ENCODE measurements at places on chromosomes 12 and 14.

GRCh38 chr12:51511546-51512260 is 79.3 kb upstream of the SCN8A start:
- no peak for DNase-seq

DNA sequence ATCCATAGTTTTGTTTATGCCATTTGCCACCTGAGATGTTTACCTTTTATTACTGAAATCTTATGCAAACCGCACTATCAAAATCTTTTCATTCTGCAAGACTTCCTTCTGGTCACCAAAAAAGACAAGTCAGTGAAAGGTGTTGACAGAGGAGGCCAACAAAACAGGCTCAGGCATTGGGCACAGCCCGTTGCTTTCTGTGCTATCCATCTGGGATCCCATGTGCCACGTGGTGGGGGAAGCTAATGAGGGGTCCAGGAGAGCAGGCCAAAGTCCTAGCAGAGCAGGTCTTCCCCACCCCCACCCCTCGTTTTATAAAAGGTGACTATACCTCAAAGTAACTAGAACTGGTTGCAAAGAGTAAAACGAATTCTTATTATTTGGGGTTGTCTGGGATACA is 1.2 kb downstream of the ALDH1L2 start:
- DNase-seq, result no peak

GRCh38 chr12:8823565-8824300 is 1.3 kb downstream of the A2ML1 start:
- DNase-seq, result no peak

- DNase-seq, result no peak
These were observed 122.0 kb downstream of the AKAP6 start for GRCh38 chr14:32450919-32451675.

- no peak for DNase-seq
These were observed 92.2 kb upstream of the ATF7IP start for GRCh38 chr12:14272956-14273912.

- no peak for DNase-seq
These were observed 743 bp downstream of the NDUFA12 start for GRCh38 chr12:95002754-95003153.

DNA sequence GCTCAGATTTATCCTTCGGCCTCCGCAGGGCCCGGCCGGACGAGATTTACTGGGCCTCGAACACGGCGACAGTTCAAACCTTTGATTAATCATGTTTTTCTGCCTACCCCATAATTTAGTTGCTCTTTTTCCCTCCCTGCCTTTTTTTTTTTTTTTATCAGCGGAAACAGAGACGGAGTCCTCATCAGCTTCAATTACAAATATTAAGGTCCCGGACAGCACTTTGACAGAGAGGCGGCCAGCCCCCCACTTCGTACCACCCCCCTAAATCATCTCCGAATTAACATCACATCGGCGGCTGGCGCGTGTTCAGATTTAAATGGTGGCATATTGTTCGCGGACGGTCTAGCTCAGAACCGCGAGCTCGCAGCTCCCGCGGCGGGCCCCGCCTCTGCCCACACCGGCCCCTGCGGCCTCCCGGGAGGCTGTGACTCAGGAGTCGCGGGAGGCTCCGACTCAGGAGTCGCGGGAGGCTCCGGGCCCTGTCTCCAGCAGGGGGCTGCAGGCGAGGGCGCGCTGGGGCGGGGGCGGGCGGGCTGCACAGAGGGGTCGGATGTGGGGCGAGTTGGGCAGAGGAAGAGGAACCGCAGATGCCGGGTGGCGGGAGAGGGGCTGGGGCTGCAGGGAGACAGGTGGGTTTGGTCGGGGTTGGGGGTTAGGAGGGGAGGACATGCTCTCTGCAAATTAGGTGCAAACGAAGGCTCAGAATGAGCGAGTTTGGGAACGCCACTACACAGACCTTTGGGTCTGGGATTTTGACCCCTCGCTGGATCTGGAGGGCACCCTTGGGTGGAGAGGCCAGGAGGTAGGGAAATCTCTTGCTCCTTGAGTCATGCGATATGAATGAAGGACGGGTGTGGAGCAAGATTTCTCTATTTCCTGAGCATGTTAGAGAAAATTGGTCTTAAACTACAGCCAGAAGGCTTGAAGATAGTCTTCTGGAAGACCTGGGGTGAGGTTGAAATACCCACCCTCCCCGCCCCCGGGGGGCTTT is 19.6 kb upstream of the ATP5MC2 start:
- peak; percentile 46 for DNase-seq

DNA sequence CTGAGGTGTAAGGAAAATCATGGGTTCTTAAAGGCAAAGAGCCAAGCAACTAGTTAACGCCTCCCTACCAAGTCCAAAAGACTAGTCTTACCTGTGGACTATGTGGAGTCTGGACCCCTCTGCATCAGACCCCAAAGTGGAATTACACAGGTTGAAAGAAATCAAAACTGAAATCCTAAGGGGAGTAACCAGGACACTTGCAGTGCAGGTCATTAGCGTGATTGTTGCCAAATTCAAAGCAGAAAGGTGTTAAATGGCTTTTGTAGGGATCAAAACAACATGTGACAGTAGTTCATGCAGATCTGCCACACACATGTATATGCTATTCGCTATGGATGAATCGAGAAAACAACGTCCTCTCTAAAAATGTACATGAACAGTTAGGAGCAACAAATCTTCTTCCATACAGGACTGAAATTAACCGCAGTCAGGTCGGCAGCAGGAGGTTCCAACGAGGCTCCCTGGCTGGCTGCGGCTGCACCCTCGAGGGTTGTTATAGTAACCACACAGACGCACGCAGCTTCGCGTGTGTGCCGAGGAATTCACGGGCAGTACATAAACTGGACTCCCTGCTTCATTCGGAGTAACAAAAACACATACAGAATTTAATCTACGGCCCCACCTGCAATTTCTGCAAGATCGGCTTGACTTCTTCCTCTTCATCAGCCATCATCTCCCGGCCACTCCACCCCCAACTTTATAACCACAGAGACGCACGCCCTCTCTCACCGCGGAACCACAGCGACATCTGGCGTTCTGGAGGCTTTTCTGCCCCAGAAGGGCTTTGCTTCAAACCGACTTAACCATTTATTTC is at the start of gene TTC5:
TSS of gene TTC5 (minus strand) at position 687 of the 814 bp plus-strand sequence. CDS start at position 673, 14 bp downstream.
- DNase-seq, result peak; percentile 91

DNA sequence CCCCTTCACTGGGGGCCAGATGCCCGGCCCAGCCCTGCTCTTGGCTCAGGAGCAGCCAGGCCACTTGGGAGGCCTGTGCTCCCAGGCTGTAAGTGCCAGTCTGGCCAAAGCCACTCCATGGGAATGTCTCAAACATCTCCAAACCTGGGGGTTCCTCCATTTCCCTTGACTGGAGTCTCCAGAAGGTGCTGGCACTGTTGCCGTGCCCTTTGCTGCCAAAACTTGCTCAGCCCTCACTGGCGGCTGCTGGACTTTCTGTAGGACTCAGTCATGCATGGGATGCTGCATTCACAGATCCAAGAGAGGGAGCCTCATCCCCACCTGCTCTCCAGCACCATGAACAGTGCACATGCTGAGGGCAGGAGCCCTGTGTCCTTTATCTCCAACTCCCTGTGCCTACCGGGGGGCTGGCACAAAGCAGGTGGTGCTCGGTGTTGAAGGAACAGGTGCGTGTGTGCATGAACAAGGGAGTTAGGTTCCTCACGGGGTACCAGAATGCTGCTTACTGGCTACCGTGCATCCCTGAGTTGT is 9.6 kb upstream of the OTUB2 start:
- DNase-seq, result no peak

DNA sequence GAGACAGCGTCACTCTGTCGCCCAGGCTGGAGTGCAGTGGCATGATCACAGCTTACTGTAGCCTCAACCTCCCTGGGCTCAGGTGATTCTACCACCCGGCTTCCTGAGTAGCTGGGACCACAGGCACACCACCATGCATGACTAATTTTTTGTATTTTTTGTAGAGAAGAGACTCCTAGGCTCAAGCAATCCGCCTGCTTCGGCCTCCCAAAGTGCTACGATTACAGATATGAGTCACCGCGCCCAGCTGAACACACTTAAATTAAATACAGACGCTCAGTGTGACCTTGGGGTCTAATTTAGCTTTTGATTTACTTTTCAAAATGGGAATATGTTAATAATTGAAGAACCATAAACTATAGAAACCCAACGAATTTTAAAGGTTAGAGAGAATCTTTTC is 77.2 kb downstream of the C2CD5 start:
- no peak for DNase-seq

DNA sequence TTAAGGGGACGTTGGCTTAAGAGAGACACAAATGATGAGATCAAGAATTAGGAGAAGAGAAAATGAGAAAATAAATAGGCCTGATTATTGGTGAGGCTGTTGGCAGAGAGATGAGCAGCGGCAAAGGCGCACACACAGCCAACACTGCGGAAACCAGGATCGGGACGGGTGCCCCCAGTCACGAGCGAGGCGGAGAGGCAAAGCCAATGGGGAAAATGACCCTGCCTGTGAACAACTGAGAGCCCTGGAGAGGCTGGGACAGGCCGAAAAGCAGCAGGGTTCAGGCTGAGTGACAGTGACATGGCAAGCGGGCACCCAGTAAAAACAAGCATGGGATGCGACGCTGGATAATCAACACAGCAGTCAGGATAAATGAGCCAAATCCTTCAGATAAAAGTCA is 21.0 kb downstream of the SLC15A4 start:
- no peak for DNase-seq

GRCh38 chr14:55926007-55926406 is 192.2 kb upstream of the PELI2 start:
- DNase-seq, result no peak

DNA sequence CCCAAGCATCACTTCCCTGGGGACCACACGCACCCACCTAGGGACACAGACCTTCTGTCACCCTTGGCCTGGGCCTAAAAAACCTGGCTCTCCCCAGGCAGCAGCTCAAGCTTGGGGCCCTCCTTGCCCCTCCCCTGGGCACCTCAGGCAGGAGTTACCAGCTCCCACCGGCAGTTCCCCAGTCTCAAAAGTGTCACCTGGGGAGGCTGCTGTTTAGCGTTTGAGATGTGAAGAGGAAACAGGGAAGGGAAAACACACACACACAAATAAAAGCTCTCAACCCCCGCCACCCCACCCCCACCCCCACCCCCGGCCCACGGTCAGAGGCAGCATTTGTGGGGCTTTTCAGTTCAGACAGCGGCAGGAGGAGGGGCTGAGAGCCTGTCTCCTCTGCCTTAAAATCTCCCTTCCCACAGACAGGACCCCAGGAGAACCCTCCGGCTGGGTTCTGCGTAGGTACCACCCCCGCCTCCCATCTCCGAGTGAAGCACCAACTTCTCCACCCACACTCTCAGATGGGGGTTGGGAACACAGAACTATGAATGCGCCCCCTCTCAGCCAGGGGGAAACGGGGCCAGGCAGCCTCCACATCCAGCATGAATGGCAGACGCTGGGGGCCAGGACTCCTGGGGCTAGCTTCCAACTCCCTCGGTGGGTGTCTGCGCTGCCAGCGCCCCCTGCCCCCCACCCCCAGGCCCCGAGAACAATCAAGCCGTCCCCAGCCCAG is 3.0 kb downstream of the NCOR2 start:
- DNase-seq, result no peak

DNA sequence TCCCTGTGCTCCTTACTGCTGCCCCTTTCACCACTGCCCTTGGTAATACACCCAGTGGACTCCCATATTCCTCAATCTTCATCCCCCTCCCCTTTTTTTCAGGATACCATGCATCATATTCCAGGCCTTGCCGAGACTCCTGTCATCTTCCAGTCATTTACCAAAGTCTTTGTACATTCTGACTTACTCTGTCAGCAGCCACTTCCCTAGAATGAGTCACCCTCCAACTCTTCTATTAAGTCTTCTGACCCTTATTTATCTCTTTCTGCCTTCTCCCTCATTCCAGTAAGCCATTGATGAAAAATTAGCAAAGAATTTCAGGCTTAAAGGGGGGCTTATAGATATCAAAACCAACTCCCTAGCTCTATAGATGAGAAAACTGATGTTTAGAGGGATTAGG is 128.0 kb downstream of the STXBP6 start:
- DNase-seq, result no peak

- DNase-seq, result no peak
These were observed 18.0 kb downstream of the RHOF start for GRCh38 chr12:121775501-121775900.

- DNase-seq, result no peak
These were observed 347.6 kb downstream of the BMP4 start for GRCh38 chr14:53609009-53609408.

GRCh38 chr12:113725557-113725876 is 240.6 kb downstream of the RBM19 start:
- no peak for DNase-seq
